Coronary artery (tissue), 2 donors: ENCODE measurements at places on chromosomes 1 and 21.

DNA sequence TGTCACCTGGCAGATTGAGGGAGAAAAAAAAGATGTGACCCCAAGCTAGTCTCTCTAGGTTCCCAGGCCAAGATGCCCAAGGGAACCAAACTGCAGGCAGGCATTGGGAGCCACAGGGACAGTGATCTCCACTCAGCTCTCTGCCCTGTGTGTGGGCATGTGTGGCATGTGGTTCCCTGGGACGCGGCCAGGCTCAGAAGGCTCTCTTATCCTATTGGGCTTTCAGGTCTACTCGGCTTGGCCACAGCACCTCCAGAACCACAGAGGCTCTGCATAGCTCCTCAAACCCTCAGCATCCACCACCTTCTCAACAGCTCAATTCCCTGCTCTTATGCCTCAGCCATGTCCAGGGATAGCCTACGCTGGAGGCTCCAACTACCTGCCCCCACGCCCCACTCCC is 22.0 kb downstream of the IQGAP3 start:
- DNase-seq, result no peak

DNA sequence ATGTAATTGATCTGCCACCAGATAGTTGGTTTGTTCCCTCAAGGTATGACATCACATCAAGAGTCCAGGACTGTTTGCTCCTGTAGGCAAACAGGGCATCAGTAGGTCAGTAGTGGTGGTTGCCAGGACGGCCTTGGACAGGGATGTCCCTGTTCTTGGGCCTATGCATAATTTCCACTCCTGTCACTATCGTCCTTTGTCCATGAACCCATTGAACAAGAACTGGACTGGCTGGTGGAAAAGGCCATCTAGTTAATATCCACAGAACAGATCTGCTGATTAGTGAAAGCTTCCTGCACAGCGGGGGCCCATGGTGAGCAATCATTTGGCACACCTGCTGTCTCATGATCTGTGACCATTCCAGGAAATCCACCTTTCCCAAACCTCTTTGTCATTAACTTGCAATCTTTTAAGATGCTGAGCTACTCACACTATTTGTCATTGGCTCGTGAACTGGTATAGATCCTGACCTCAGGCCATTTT is 12.4 kb upstream of the BSDC1 start:
- no peak for DNase-seq

DNA sequence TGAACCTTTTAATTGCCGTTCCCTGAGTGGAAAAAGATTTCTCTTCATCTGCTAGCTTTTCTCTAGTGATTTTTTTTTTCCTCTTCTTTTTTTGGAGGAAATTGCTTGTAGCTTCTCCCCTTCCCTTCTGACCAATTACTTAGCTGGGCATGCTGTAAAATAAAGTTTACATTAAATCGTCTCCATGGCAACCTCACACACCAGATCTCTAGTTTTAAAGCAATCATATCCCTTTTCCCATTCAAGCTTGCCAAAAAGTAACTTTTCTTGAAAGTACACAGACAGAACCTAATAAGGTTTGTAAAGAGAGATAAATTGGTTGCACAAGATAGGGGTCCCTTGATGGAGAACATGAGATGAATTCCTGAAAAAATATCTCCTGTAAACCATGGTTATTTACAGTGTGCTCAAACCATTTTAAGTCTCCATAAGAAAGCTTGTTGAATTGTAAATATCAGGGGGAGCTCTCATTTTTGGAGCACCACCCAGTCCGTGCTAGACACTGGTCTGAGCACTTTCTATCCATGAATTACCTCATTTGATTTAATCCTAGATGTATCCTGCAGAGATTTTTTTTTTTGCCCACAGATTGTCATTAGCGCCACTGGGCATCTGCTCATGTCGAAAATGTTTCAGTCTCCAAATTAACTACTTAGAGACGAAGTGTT is 32.6 kb upstream of the HTR1D start:
- DNase-seq, result no peak

DNA sequence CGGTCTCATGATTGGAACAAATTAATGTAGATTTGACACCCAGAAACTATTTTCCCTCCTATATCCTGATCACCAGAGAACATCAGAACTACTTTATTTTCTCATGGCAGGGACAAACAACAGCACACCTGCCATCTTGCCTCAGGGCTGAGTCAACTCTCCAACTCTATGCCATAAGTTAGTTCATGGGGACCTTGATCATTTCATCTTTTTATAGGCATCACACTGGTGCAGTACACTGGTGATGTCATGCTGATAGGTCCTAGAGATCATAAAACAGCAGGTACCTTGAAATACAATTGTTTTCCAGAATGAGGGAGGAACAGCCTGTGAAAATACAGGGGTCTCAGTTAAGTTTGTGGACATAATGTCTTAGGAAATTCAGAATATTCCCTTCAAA is 45.8 kb downstream of the EDN2 start:
- no peak for DNase-seq

GRCh38 chr1:150561254-150561973 is 12.2 kb downstream of the ADAMTSL4 start:
- DNase-seq, result peak; percentile 98

DNA sequence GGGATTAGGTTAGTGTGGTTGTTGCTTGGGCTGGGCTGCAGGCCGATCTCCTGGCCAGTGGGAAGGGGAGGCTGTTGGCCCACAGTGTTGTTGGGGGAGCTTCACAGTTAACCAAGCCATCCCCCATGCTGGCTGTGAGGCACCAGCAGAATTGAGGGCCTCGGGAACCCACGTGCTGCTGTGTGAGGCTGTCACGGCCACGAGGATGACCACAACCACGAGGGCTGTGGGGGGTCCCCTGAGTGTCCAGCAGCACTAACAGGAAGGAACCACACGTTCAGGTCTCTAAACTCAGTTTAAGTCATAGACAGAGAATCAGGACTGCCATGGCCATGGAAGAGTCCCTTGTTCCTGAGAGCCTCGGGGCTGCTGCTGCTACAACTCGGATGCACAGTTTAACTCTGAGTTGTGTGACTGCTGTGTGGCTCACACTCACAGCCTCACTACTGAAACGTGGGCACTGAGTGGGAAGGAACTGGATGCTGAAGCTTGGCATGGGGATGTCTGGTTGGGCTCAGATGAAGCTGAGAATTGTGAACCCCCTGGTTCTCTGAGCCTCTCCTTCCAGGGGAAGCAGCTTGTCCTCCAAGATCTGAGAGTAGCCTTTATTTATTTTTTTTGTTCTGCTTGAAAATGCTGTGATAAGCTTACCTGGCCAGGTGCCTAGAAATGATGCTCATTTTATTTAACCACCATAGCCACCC is 4.8 kb upstream of the MMEL1 start:
- peak; percentile 53 for DNase-seq

DNA sequence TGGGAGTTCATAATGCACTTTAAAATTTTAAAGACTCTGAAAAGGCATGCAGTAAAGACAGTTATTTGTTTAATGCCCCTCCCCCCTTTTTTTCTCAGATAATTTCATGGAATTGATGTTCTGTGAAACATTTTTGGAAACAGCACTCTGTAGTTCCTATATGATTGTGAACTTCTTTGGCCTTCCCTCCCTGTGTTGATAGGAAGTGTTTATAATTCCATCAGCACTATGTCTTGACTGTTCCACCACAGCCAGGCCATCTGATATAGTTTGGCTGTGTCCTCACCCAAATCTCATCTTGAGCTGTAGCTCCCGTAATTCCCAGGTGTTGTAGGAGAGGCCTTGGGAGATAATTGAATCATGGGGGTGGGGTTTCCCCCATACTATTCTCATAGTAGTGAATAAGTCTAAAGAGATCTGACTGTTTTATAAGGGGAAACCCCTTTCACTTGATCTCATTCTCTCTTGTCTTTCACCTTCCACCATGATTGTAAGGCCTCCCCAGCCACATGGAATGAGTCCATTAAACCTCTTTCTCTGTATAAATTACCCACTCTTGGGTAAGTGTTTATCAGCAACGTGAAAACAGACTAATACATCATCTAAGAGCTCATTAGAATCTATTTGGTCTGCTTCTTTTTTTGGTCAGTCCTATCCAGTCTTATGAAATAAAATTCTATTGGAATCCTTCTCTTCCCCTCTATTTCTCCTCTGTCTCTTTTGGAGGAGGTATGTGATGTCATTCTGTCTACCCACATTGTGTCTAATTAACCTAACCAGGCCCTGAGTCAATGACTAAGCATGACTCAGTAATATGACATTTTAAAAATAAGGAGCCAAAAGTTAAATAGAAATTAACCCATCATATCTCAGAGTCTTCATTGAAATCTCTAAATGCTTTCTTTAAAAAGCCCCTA is 8.9 kb downstream of the CCDC185 start:
- no peak for DNase-seq

GRCh38 chr1:221089273-221089672 is 210.0 kb downstream of the HLX start:
- DNase-seq, result no peak

GRCh38 chr1:182120411-182121258 is 59.1 kb upstream of the ZNF648 start:
- no peak for DNase-seq

DNA sequence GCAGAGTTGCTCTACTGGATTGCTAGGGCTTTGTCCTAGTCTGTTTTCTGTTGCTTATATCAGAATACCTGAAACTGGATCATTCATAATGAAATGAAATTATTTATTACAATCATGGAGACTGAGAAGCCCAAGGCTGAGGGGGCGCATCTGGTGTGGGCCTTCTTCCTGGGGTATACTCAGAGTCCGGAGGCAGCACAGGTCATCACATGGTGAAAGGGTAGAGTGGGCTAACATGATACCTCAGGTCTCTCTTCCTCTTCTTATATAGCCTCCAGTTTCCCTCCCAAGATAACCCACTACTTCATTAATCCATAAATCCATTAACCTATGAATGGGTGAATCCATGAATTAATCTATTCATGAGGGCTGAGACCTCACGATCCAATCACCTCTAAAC is 667.6 kb upstream of the NCAM2 start:
- no peak for DNase-seq

DNA sequence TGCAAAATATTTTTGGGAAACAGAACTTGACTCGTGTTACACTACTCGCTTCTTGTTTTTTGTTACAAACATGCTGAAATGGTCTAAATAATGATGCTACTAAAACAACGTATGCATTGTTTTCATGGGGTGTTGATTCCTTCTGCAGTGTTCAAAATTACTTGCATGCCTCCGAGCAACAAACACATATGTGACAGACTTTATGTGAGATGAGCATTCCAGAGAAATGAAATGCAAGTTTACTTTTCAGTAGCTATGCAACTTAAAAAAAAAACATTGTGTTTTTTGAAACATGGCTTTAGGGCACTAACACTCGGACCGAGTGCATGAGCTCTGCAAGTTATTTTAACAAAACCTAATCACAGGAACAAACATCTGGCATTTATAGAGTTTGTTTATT is 84.8 kb downstream of the CAMTA1 start:
- no peak for DNase-seq

DNA sequence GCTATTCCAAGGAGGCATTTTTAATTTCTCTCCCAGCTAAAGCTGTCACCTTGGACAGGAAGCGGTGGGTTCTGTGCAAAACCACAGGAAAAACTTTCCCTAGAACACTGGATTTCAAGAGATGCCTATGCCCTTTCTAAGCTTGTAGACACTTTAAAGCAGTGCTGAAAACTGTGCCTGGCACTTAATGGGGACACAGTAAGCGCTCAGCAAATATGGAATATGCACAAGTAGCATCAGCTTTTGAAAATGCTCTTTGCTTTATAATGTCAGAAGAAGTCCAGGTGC is 50.9 kb upstream of the TARBP1 start:
- DNase-seq, result no peak

DNA sequence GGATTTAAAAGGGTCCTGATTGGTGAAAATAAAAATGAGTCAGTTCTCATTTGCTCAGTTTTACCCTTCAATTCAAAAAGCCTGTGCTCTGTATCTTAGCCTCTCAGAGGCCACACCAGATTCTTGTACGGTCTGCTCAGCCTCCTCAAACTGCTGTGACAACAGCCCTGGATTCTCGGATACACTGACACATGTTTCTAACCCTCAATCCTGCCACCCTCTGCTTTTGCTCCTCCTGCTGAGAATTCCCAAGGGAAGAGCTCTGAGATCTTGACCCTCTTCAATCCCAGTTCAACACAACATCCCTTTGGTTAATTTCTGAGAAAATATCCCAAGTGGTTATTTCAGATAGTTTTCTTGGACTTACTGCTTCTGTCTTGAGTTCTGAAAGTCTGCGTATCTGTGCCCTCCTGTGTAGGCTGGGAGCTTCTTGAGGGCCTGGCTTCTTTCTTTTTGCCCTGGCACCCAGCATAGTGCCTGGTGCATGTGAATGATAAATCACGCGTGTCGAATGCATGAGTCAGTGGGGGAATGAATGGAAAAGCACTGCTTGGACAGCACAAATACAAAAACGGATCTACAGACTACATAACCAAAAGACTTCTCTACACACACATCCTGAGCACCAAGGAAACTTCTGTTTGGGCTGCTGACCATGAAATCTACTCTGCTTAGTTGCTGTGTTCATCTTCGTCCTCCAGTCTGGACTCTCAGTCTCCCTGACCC is 24.5 kb downstream of the IRF2BP2 start:
- DNase-seq, result peak; percentile 83

DNA sequence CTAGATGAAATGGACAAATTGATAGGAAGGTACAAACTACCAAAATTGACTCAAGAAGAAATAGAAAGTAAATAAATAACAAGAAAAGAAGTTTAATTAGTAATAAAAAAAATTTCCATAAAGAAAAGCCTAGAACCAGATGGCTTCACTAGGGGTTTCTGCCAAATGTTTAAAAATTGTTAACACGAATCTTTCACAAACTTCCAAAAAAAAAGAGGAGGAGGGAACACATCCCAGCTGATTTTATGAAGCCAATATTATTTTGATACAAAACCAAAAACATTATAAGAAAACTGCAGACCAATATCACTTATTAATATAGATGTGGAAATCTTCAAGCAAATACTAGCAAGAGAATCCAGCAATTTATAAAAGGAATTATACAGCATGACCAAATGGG is 89.5 kb downstream of the COLGALT2 start:
- DNase-seq, result no peak

- DNase-seq, result no peak
Observed at GRCh38 chr1:229380536-229381160, 37.8 kb upstream of the CCSAP start.

- no peak for DNase-seq
Observed at GRCh38 chr21:36916718-36917117, 49.8 kb downstream of the HLCS start.

DNA sequence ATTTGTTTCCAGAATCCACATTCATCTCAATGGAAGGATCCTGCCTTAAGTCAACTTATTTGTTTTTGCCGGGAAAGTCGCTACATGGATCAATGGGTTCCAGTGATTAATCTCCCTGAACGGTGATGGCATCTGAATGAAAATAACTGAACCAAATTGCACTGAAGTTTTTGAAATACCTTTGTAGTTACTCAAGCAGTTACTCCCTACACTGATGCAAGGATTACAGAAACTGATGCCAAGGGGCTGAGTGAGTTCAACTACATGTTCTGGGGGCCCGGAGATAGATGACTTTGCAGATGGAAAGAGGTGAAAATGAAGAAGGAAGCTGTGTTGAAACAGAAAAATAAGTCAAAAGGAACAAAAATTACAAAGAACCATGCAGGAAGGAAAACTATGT is 2.6 kb downstream of the GADD45A start:
- no peak for DNase-seq

- no peak for DNase-seq
Observed at GRCh38 chr1:87262688-87263087, 66.0 kb upstream of the LMO4 start.

- DNase-seq, result no peak
Observed at GRCh38 chr1:19009882-19010321, 53.4 kb upstream of the IFFO2 start.
